Stimulated activated CD8-positive, alpha-beta memory T cell treated with anti-CD3 and anti-CD28 coated beads, Interleukin-4, amount 100 ng/mL, for 48 hours (primary cell): ENCODE measurements at places on chromosomes 11 and 22.
A peak's percentile ranks its signal among the peaks of the same experiment; 100 is the strongest.

GRCh38 chr11:34585304-34585734 lies 35.6 kb upstream of the EHF start:
- DNase-seq, result no peak

DNA sequence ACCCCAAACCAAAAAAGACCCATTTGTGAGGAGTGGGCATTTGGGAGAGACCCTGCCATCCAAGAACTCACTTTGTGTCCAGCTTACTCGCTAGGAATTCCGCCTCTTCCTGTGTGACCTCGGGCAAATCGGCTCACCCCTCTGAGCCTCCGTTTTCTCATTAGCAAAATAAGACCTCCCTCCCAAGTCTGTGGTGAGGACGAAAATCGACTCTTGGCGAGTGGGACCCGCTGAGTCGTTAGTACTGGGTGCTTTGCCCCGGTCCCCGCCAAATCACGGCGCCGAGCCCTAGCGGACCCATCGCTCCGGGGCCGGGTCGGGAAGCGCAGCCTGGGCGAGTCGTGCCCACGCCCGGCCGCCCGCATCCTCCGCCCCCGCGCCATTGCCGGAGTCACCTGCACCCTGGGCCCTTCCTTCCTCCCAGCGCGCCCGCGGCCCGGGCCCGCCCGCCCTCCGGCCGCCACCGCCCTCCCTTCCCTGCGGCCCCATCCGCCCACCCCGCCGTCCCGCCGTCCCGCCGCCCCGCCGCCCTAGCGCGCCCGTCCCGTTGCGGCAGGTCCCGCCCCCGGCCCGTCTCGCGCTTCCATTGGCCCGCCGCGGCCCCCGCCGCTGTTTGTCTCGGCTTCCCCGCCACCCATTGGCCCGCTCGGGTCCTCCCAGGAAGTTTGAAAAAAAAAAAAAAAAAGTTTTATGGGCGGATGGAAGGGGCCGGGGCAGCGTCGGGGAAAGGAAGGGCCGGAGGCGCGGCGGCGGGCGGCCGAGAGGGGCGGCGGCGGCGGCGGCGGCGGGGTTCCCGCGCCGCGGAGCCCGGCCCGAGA lies 48.9 kb downstream of the TRIOBP start:
- peak; percentile 91 for DNase-seq

GRCh38 chr11:44955015-44955738 lies 4.5 kb upstream of the TP53I11 start:
- DNase-seq, result no peak

- DNase-seq, result no peak
Observed at GRCh38 chr11:29985248-29985647, 31.6 kb downstream of the KCNA4 start.

GRCh38 chr22:24728790-24729637 lies 45.5 kb downstream of the PIWIL3 start:
- no peak for DNase-seq

DNA sequence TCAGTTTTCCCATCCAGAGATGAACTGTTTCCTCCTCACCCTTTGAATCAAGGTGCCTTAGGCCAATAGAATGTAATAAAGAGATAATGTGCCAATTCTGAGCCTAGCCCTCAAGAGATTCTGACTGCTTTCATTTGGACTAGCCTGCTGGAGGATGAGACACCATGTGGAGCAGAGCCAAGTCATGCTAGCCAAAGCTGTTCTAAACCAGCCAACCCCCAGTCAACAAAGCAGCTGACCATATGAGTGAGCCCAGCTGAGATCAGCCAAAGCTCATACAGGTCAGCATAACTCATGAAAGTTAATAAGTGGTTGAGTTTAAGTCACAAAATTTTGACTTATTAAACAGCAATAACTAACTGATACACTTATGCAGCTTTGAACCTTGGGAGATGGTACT lies 66.7 kb upstream of the DBX1 start:
- DNase-seq, result no peak

DNA sequence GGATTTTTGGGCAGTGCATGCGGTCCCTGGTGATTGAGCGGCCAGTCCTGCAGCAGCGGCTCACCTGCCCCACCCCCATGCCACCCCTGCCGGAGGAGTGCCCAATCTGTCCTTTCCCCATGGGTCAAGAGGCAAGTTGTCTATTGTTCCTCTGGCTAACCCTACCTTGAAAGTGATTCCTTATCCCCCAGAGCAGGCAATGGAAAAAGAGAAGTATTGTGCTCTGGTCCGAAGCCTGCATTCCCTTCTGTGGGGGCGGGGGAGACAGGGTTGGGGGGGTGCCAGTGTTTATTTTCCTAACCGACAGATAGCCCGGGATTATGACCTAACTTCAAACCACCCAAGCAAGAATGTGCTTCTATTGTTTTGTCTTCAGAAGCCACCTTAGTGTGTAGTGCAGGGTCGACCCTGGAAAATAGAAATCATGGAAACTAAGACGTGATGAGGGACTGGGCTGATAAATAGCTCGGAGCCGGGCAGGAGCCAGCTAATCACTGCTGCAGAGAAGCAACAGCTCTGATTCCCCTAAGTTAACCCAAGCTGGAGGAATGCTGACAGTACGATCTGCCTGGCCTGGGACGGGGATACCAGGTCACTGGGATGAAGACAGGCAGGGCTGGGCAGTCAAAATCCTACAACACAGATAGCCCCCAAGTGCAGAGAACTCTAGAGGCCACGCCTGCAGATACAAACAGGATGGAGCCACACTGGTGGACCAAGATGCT lies 38.7 kb upstream of the ATXN10 start:
- no peak for DNase-seq

DNA sequence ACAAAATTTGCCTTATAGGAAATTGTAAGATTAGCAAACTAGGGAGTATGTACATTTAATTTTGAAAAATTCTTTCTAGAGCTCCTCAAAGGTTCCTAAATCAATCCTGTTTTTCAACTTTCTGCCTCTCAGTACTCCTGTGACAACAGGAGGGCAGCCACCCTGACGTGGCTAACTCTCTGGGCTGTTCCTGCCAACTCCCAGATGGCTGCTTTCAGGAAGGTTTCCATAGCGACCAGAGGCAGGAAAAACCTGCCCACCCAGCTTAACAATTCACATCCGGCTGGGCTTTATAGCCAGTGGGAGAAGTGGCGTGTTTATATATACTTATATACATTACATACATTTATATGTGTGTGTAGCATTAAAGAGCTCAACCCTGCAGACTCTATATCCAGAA lies 26.5 kb downstream of the SGSM3 start:
- DNase-seq, result no peak

- DNase-seq, result no peak
Observed at GRCh38 chr11:59900366-59901126, 22.0 kb downstream of the OOSP3 start.

GRCh38 chr11:93895106-93895862 lies 44.9 kb upstream of the VSTM5 start:
- DNase-seq, result no peak

GRCh38 chr11:46337626-46338345 lies 9.5 kb upstream of the DGKZ start:
- DNase-seq, result no peak

DNA sequence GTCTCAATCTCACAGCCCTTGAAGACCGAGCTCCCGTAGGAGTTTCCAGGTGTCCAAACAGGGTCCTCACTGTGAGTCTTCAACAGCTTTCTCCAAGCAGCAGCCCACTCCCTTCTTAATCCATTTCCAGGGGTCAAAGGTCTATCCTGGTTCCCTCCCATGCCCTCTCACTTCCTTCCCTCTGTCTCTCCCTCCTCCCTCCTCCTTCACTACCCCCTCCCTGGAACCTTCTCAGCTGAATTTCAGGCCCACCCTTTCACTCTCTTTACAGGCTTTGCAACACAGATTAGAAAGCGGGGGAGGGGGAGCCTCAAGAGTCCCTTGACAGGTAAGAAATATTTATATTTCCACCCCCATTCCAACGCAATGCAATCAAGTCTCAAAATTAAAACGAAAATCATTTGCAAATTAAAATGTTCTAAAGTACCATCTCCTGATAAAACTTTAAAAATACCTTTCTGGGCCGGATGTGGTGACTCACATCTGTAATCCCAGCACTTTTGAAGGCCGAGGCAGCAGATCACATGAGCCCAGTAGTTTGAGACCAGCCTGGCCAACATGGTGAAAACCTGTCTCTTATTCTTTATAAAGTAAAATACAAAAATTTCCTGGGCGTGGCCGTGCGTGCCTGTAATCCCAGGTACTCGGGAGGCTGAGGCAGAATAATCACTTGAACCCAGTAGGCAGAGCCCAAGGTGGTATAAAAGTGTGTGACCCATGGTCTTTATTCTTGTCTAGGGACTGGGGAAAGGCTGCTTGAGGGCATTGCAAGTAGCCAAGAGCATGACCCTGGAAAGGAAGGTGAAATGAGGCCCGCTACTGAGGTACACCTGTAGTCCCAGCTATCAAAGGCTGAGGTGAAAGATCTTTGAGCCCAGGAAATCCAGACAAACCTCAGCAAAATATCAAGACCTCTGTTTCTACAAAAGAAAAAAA lies 865 bp upstream of the ZNF280A start:
- no peak for DNase-seq

- no peak for DNase-seq
Observed at GRCh38 chr11:68317147-68317785, 4.9 kb downstream of the LRP5 start.

DNA sequence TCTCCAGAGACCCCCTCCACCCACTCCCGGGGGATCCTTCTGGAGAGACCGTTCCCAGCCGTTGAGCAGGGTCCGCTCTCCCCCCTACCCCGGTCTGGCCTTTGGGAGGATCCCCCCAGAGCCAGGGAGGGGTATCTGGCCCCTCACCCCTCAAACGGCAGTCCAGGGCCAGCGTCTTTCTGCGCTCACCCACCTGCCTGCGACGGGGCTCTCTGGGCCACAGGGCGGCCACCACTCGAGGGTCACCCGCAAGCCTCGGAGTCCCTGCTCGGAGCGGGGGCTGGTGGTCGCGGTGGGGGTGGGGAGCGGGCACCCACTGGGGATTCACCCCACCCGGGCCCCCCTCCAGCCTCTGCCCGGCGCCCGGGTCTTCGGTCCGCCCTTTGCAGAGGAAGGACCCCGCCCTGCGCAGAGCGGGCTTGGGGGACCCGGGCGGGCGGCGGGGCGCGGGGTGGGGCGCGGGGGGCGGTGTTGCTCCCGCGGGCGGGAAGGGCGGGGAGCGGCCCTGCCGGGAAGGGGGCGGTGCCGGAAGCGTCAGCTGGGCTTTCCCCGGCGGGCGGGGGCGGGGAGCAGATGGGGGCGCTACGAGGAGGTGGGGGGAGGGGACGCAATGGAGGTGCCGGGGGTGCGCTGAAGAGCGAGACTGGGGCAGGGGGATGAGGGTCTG lies 16.6 kb downstream of the CRELD2 start:
- peak; percentile 95 for DNase-seq

GRCh38 chr11:114108501-114109205 lies 49.1 kb downstream of the ZBTB16 start:
- no peak for DNase-seq

DNA sequence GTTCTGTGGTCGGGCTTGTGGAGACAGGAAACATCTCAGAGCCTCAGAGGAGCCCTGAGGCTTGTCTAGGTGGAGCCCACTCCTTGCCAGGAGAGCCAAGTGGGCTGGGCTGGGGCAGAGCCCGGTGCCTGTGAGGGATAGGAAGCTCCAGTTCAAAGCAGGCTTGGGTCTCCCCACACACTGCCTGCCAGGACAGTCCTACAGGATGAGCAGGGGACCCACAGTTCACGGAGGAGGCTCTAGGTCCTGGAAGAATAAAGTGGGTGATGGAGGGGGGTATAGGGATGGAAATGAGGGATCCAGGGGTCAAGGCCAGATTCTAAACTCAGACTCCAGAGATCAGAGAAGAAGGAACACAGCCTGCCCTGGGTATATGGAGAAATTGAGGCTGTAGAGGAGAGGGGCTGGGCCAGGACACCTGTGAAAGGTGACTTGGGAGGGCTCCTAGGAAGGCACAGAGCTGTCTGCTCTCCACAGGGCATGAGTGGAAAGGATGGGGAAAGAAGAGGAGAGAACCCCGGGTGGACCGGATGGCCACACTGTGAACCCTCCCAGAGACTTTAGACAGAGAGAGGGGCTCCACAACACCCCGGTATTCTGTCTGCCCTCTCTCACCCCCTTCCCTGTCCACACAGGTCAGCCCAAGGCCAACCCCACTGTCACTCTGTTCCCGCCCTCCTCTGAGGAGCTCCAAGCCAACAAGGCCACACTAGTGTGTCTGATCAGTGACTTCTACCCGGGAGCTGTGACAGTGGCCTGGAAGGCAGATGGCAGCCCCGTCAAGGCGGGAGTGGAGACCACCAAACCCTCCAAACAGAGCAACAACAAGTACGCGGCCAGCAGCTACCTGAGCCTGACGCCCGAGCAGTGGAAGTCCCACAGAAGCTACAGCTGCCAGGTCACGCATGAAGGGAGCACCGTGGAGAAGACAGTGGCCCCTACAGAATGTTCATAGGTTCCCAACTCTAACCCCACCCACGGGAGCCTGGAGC lies 7.4 kb downstream of the IGLL5 start:
- no peak for DNase-seq

DNA sequence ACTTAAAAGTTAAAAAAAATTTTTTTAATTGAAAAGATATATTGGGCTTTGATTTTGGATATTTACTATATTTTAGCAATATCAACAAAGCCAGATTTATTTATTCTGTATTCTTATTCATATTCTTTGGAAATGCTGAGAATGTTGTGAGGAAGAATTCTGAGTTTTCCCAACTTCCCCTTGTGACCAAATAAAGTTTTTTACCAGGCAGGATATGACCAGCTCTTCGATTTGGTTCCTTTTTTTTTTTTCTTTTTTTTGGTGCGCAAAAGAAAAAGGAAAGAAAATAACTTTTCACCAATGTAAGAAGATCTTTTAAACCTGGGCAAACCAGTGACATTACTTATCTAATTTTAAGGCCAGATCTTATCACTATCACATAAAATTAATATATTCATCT lies 12.9 kb downstream of the TCP11L1 start:
- no peak for DNase-seq

GRCh38 chr11:95500466-95500865 lies 269.5 kb upstream of the SESN3 start:
- no peak for DNase-seq

DNA sequence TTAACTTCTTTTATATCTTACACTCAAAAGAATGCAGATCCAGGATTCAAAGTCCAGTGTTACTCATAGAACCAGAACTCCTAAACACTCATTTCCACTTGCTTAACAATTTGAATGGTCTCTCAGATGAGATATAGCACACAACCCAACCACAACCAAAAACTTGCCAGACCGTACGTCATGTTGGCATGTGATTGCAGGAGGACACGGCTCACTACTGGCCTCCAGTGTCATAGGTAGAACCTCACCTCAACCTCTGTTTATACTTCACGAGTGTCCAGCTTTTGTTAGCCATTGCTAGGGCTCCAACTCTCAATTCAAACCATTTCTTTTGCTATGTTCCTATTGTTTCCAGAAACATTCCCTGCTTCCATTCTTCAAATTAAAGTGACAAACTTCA lies 58.5 kb upstream of the PDGFD start:
- DNase-seq, result no peak

DNA sequence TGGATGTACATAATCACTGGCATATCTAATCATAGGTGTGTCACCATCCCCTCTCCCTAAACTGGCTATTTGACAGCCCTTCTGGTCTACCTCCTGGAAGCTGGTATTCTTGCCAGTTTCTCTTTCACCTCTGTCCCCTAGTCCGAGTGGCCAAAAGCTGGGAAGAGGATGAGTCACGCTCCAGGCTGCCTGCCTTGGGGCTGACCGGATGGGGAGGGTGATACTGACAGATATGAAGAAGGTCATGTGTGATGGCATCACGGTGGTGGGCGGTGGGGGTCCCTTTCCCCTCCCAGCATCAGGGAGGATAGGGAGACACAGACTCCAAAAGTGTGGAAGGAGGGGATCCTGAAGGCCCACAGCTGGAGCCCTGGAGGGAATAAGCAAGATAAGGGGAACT lies 4.8 kb downstream of the OAF start:
- no peak for DNase-seq
